HFF-Myc (cell line): ENCODE measurements at places on chromosomes 3 and 15.
A peak's percentile ranks its signal among the peaks of the same experiment; 100 is the strongest.

DNA sequence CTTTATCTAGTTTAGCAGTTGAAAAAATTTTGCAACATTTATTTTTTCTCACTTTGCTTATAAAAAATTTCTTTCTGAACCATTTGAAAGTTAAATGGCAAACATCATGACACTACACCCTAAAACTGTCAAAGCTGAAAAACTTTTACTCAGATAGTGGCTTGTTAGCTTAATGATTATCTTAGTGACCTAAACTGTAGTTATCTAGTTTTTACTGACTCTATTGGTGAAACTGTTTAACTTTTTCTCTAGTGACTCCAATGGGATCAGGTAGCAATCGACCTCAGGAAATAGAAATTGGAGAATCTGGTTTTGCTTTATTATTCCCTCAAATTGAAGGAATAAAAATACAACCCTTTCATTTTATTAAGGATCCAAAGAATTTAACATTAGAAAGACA, 13.3 kb downstream of the FBXO22 start:
- no peak for DNase-seq

- no peak for DNase-seq
Observed at GRCh38 chr3:57596495-57597126, 533 bp downstream of the ARF4 start.

DNA sequence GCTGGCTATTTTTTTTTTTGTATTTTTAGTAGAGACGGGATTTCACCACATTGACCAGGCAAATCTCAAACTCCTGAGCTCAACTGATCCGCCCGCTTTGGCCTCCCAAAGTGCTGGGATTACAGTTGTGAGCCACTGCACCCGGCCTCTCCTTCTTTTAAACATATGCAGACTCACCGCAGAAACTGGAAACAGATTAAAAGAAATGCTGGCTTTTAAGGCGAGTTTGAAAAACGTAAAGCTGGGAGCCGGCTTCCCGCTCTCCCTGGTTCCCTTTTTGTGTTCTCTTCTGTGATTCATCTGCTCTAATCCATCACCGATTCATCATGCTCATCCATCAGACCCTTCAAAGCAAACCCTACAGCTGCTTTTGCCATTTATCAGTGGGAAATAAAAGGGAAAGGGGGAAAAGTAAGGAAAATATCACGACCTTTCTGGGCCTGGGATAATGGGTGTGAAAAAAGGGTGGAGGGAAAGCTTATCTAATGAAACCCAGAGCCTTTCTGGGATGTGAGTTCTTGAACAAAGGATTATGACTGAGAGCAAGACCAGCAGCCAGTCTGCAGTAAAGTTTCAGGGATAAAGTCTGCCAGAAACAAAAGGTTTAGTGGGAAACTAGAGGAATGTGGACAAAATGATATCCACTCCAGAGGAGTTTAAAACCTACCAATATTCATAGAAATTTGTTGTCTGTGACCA, 92.3 kb upstream of the LRIG1 start:
- no peak for DNase-seq

DNA sequence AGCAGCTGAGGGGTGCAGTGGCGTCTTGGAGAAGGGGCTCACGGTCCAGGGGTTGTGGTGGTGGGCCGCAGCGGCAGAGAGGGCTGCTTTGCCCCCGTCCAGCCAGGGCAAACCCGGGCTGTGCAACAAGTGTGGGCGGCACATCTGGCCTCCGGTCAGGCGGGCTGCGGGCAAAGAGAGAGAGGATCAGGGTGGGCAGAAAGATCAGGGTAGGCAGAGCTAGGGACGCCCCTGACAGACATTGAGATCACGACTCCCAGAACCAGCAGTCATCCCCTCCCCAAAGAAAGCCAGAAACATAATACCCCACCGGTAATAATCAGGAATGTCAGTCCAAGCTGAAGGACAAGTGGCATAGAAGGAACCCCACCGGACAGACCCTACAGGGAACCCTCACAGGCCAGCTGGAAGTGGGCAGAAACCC, 6.8 kb downstream of the GATA2 start:
- DNase-seq, result no peak

- no peak for DNase-seq
Observed at GRCh38 chr15:90376789-90377188, 11.3 kb upstream of the IQGAP1 start.

- DNase-seq, result no peak
Observed at GRCh38 chr3:107450254-107450893, 72.4 kb upstream of the BBX start.

GRCh38 chr3:13513051-13513912, 33.2 kb downstream of the HDAC11 start:
- DNase-seq, result peak; percentile 76

- no peak for DNase-seq
Observed at GRCh38 chr3:63896332-63897030, 15.7 kb downstream of the SCAANT1 start.

- no peak for DNase-seq
Observed at GRCh38 chr3:47617086-47618010, 38.7 kb upstream of the CSPG5 start.

- DNase-seq, result no peak
Observed at GRCh38 chr3:11212784-11213183, 58.5 kb downstream of the HRH1 start.

DNA sequence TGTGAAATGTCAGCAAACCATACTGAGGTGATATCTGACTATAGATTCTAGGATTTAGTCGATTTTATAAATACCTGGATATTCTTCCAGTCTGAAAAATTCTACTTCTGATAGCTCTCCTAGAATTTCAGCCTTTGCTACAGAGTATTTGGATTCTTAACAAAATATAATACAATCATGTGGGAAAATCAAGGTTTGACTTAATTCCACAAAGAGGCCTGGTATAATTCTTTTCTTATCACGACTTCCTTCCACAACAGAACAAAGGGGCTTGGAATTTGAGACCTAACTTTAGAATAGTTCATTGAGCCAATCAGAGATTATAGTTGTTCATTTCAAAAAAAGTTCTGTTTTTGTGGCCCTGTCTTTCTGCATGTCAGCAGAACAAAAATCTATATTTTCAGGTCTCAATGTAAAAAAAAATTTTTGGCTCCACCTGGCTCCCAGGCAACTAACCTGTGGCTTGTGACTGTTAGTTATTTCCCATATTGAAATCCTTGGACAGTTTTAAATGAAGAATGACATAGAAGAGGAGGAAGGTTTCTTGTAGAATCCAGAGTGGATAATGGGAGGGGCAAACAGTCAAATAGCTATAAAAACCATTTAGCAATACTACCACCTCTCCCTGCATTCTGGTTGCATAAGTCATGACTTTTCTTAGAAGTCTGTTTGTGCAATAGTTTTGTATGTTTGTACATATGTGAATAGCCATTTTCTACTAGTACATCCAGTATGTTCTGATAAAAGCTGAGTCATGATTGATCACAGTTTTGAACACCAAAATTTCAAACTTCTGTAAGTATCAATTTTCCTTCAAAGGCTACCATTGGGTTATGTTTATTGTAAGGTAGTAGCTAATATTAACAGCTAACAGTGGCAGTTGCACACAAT, 4.0 kb downstream of the TM4SF1 start:
- no peak for DNase-seq

DNA sequence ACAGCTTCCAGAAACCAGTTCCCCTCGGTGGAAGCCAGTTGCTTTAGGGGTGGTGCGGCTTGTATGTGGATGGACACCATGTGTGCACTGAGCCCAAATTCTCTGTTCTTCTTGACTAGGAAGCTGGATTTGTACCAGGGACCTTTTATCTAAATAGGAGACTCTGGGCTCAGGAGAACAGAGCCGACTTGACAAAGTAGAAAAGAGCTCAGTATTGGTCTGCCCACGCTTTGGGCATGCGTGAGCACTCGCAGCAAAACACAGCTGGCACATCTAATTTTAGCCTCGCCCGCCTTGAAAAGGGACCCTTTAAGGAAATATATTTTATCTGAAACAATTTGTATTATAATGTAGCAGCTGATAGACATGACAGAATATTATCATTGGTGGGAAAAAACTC, 1.1 kb upstream of the RBMS3 start:
- no peak for DNase-seq

GRCh38 chr3:82004266-82004665, 242.8 kb upstream of the GBE1 start:
- DNase-seq, result no peak

- DNase-seq, result no peak
Observed at GRCh38 chr15:74453925-74454763, 6.8 kb downstream of the UBL7 start.

DNA sequence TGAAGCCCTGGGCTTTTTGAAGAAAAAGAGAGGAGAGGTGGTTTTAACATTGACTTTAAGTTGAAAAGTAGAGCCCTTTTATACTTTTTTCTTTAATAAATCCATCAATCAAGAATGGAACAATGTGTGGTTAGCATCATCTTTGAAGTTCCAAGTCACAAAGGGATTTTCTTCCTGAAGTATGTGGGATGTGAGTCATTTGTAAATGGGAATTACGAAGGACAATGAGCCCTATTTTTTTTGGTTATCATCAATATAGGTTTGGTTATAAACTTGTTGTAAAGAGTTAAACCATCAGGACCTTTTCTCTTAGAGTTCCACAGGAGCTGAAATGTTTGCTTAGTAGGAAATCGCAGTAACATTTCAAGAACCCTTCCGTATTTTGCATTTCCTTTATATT, 38.3 kb downstream of the PIK3CA start:
- no peak for DNase-seq

GRCh38 chr15:38961931-38962330, 397.3 kb upstream of the RASGRP1 start:
- DNase-seq, result no peak

DNA sequence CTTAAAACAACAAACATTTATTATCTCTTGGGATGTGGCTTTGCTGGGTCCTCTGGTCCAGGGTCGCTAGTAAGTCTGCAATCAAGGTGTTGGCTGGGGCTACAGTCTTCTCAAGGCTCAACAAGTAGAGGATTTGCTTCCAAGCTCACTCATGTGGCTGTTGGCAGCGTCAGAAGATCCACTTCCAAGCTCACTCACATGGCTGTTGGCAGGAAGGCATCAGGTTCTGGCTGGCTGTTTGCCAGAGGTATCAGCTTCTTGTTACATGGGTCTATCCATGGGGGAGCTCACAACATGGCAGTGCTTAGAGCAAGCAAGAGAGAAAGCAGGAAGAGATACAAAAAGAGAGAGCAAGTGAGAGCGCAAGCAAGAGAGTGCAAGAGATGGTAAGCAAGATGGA, 15.0 kb upstream of the BNC1 start:
- no peak for DNase-seq

DNA sequence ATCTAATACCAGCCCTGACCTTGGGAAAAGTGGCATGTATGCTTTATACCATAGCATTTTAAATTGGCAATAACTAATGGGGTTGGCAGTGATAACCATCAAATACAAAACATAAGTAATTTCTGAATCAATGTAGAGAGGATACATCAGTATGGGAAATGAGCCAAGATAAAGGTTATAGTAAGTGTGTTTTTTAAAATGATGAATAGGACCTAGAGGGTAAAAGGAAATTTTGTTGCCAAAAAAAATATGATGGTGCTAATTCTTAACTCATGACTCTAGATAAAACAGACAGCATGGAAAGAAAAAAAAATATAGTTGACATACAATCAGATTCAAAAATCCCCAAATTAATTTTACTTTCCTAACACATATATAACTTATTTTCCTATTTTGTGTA, 75.4 kb upstream of the ROBO1 start:
- no peak for DNase-seq

- no peak for DNase-seq
Observed at GRCh38 chr3:27428446-27428845, 55.7 kb downstream of the SLC4A7 start.

DNA sequence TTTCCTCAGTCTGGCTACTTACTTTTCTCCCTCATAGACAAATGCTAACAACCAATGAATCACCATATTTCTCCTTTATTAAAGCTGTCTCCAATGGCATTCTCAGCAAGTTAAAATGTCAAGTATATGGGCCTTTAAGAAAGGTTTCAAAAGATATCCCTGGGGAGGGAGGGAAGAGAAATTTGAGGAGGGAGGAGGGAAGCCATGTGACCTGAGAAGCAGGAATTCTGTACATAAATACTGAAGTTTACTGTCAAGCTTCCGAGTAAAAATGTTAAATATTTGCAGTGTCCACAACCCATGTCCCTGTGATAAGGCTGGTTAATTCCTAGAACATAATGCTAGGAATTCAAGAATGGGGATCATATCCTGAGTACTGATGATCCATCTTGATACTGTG, 175.9 kb downstream of the CNTN4 start:
- DNase-seq, result no peak

GRCh38 chr3:45209526-45209925, 16.6 kb downstream of the TMEM158 start:
- DNase-seq, result no peak

DNA sequence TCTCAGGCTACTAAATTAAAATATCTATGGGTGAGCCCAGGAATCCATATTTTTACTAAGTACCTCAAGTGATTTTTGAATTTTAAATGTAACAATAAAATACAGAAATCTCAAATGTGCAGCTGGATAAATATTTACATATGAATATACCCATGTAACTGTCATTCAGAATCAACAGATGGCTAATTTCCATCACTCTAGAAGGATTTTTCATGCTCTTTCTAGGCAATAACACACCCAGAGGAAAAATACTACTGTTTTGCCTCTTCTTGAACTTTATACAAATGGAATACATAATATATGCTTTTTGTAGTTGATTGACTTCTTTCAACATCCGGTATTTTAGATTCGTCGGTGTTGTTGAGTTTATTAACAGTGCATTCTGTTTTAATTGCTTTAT, 601.3 kb upstream of the NECTIN3 start:
- DNase-seq, result no peak

- no peak for DNase-seq
Observed at GRCh38 chr3:9946112-9947024, 5.8 kb downstream of the PRRT3 start.

DNA sequence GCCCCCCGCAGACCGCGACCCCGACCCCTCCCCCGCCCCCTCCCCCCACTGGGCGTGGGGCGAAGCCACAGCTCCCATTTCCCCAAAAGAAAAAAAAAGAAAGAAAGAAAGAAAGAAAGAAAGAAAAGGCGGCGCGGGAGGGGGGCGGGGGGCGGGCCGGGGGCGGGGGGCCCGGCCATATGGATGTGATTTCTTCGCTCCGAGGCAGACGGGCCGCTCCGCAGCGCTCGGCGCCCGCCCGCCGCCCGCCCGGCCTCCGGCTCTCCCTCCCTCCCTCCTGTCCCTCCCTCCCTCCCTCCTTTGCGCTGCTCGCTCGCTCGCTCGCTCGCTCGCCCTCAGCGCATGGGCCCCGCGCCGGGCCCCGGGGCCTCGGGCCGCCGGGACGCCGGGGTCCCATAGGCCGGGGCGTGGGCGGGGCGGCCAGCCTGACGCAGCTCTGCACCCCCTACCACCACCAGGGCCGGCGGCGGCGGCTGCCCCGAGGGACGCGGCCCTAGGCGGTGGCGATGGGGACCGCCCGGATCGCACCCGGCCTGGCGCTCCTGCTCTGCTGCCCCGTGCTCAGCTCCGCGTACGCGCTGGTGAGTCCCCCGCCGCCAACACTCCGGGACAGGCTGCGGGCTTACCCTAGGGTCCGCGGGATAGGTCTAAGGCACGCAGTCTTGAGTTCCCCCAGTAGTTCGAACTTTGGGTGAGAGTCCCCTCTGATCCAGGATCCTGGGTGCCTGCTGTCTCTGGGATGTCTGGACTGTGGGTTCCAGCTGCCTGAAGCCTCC, 5.7 kb downstream of the PTH1R start:
- no peak for DNase-seq
